ENCODE measurements at places on chromosomes 4 and X.

DNA sequence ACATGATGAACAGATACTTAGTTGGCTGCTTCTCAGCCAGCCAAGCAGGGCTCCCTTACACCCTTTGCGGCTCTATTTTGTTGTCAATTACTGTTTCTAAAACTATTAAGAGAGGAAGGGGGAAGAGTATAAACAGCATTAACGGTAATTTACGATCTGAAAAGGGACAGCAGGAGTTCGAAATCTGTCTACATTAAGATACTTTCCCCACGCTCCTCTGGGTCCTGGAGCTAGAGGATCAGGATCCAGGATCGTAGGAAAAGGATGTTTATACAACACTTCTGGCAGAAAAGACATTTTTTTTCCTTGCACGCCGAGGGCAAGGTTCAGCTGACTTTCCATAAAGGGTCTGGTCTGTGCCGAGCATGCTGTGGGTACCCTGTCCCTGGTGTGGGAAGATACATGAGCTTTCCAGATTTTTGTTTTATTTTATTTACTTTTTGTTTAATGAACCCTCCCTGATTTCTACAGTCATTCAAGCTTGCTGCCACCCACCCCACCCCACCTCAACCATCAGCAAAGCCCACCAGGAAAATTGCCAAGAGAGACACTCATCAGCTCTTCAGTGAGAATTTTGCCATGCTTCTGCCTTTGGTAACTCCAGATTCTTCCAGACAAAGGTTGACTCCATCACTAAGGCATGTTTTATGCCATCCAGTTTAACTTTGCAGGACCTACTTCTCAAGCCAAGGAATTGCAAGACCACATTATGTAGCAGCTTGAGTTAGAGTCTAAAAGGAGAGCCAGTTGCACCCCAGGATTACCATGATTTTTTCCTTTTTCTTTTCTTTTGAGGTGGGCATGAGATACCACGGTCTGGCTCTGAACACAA is 188.1 kb downstream of the QDPR start:
- no peak for DNase-seq

GRCh38 chr4:184891816-184892397 is 66.1 kb upstream of the ACSL1 start:
- no peak for DNase-seq

DNA sequence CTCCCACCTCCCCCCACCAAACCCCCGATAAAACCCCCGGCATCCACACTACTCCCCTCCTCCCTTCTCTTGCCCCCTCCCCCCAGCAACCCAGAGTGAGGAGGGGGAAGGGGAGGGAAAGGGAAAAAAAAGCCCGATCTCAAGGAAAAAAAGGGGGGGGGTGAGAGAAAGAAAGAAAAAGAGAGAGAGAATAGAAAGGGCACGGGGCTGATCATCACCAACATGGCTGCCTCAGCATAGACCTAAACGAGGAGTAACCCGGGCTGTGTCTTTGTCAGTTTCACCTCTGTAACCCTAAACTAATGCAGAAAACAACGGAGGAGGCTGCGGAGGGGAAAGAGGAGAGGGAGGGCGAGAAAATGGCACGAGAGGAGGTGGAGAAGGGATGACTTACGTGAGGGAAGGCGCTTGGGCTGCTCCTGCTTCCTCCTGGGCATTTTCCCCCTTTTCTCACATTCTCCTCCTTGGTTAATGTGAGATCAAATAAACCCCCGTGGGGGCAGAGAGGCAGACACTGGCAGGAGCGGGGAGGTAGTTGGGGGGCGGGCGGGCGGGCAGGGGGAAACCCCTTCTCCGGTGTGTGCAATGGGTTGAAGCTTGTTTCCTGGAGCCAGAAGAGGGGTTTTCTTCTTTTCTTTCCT is 532 bp downstream of the ZNF827 start:
- DNase-seq = no peak

- DNase-seq = no peak
Measured at GRCh38 chrX:120450163-120450562, 18.9 kb downstream of the LAMP2 start.

DNA sequence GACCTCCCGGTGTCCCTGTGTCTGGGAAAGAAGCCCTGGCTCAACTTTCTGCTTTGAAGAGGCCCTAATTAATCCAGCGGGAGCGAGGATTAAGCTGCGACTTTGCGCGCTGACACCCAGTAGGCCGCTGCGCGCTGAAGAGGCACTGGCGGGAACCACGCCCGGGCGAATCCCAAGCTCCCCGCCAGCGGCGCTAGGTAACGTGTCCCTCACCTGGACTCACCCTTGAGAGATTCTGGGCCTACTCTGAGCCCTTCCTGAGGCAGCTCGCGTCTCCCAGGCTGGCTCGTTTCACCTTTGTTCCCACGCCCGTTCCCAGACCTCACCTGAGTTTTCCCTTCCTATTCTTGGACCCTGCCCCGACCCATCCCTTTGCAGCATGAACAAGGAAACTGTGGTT is 616 bp upstream of the KLHL34 start:
- DNase-seq = no peak

DNA sequence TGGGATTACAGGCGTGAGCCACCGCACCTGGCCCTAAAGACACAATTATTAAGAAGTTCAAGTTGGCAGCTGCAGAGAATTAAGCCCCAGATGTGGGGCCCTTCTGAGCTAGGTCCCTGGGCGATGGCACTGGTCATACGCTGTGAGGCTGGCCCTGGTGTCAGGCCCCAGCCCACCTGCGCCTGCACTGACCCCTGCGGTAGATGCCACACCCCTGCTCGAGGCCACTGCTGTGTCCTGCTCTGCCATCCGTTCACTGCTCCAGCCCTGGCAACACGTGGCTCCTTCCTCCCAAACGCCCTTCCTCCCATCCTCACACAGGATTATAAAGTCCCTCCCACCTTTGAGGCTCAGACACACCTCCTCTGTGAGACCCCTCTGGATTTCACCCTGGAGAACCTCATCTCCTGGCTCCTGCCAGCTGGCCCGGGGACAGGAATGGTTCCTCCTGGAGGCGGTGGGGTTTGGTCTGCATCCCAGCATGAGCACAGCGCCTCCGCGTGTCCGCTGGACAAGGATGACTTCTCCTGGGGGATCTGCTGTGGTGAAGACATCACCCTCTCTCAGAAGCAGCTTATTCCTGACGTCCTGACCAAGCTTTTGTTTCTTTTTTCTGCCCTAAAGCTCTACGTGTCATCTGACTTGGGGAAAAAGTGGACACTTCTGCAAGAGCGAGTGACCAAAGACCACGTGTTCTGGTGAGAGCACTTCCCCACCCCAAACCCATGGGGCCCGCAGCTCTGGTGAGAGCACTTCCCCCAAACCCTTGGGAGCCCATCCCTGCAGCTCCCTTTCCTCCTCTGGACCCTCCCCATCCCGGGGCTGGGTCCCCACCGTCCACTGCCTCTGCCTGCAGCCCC is 219.0 kb upstream of the PSAPL1 start:
- DNase-seq = no peak

DNA sequence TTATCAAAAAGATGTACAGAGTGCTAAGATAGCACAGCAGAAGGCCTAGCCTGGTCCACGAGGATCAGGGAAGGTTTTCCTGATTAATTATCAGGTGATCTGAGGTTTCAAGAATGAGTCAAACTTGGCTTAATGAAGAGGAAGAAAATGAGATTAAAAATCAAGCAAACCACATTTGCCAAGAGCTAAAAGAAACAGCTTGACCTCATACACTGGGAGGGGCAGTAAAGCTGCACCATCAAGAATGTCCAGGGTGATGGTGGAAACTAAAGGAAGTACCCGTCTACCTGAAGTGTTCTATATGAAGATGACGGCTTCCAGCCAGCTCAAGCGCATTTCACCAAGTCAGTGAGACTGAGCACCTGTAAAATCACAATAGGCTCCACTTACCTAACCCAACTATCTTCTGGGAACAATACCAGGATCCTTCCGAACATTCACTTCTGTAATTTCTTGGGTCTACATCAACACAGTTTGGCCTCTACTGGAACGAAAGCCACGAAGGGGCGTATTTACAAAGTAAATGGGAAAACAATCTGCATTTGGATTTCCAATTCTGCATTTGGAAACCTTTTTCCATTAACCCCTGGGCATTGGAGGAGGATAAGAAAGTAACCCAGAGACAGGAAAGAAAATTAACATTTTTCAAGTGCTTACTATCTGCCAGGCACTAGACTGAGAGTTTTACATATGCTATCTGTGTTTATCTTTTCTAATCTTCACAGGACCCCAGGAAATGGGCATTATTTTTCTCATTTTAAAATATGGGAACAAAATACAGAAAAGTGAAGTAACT is 114.0 kb upstream of the DCLK2 start:
- no peak for DNase-seq

GRCh38 chr4:117370944-117371668 is 285.7 kb upstream of the TRAM1L1 start:
- DNase-seq = no peak

DNA sequence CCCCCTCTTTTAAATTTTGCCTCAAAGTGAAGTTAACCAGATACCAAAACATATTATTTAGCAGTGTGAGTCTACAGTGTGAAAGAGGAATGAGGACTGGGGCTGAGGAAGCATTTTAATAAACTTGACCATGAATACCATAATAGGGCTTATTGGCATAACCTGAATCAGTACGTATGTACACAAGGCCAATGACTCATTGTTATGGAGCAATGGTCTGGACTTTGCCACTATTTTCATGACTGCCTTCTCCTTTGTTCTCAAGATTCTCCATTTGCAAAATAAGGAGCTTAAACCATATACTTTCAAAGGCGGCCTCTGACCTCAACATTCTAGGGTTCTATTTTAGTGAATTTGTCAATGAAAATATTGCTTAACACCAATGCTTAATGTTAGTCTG is 102.8 kb upstream of the OR13H1 start:
- no peak for DNase-seq

GRCh38 chr4:179585761-179586160 is 2143.5 kb upstream of the AGA start:
- no peak for DNase-seq

DNA sequence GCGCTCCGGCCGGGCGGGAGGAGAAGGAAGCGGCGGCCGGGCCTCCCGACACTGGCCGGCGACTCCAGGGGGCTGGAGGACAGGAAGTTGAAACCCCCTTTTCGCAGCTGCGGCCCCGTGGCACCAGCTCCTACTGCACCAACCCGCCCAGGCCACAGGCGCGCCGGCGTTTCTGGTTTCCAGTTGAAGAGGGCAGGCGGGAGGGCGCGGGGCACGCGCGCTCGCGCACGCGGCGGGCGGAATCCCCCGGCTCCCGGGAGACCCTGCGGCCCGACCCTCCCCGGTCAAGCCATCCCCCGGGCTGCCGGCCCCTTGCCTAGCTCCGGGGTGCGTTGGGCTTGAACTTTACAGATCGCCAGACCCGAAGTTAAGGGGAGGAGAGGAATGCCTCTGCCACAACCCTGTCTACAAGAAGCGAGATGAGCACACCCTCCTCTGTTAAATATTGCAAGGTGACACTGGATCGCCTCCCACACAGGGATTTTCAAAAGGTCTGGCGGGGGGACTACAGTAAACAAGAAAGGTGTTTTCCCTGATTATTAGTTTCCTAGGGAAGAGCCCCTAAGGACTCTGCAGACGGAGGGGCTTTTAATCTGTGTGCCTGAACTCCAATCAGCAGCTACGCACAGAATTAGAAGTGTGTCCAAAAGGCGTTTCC is 1.4 kb downstream of the ELOVL6 start:
- no peak for DNase-seq

- no peak for DNase-seq
Measured at GRCh38 chrX:55057675-55058249, 17.1 kb upstream of the PAGE2B start.

DNA sequence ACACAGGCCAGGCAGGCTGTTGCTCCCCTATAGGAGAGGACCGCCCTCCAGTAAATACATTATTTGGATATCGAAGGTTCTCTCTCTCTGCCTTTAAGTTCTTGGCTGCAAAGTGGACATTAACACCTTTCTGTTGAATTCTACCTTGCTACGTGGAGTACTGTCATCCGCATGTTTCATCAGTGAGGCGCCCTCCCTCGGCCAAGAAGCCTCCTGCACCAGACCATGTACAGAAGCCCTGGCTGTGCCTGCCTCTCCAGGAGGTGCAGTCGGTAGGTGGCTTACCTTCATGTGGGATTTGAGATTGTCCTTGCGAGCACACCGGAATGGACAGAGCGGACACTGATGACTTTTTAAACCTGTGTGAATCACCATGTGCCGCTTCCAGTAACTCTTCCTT is 46.7 kb downstream of the ZNF827 start:
- DNase-seq = no peak

DNA sequence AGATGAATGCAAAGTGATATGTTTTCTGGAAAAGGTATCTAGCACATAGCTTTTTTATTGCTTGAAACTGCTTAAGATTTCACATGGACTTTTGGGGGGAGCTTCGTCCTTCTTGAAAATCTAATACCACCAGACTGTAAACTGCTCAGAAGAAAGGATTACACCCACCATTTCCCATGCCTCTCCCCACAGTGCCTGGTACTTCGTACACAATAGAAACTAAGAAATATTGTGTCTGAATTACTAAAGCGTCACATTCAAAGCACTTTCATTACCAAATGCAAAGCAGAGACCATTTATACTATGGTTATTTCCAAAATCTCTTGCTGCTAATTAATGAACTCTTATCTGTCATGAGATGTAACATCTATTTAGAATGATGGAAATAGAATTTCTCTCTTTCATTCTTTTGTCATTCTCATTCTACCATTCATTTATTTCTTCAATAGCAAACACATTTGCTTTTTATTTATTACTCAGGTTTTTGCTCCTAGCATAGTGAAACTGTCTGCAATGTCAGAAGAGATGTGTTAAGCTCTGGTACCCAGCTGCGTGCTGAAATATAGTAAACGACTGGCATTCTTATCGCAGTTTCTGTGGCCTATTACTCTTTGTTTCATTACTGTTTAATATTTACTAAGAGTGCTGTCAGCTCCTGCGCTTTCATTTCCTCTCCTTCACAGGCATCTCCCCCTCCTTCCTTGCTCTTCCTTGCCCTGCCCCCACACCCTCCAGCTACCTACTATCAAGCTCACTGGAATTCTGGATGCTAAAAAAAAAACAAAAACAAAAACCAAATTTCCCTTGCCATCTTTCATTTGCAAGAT is 51.4 kb upstream of the RAPGEF2 start:
- no peak for DNase-seq

DNA sequence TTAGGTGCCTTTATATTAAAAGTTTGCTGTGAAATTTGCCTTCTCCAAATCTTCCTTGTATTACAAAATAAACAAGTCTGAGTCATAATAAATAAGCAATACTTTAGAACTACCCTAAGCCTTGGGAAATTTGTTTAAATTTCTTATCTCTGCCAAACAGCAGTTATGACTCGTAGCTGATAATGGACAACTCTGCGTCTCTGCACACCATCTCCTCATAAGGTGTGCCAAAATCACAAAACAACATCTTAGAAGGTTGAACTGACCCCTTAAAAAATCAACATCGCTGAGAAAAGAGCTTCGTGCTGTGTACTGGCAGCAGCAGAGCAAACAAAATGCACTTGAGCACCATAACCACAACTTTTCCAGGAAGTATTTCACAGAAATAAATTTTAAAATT is 22.0 kb downstream of the OR13H1 start:
- DNase-seq = no peak

GRCh38 chrX:150933945-150934350 is 35.5 kb upstream of the CD99L2 start:
- no peak for DNase-seq

DNA sequence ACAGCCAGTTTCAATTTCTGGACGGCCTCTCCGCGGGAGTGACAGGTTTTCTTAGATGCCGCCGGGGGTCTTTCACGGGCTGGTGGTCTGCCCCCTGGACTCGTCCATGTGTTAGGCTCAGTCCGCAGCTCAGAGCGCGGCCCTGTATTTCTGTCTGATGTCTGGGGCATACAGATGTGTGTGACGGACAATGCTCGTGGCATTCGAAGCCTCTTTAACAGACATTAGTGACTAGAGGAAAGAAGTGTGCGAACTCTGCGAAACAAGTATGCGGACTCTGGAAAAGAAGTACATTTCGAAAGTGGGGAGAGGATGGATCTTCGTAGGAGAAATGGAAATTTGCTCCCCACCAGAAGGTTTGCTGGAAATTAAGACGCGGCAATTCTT is 793 bp upstream of the DCUN1D4 start:
- no peak for DNase-seq

All from KG1 (cell line).